ENCODE measurements at places on chromosomes 3 and 15.

- DNase-seq, result no peak
These were observed 200.5 kb downstream of the KLF13 start for GRCh38 chr15:31526916-31527690.

GRCh38 chr15:26382444-26383072, 390.3 kb downstream of the GABRB3 start:
- no peak for DNase-seq

- no peak for DNase-seq
These were observed 464.3 kb upstream of the RGMA start for GRCh38 chr15:93553167-93553935.

- DNase-seq, result no peak
These were observed 440.8 kb downstream of the RAP2B start for GRCh38 chr3:153602801-153603200.

GRCh38 chr15:28890711-28891495, 5.1 kb downstream of the APBA2 start:
- DNase-seq, result no peak

DNA sequence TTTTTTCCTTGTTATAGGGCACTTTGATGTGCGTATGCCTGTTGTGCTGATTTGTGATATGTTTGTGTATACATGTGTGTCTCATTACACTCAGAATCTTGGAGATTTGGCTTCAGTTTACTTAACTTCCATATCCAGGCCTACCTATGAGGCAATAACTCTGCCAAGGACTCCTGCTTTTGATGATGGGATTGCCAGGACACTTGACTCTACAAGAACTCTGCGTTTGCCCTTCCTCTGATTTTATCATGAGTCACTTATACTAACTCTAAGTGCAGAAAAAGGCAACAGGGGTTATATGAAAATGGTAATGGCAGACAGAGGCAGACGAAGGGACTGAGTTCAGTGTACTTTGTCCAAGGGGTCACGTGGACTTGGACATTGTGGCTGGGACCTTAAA, 33.6 kb downstream of the MCTP2 start:
- no peak for DNase-seq

DNA sequence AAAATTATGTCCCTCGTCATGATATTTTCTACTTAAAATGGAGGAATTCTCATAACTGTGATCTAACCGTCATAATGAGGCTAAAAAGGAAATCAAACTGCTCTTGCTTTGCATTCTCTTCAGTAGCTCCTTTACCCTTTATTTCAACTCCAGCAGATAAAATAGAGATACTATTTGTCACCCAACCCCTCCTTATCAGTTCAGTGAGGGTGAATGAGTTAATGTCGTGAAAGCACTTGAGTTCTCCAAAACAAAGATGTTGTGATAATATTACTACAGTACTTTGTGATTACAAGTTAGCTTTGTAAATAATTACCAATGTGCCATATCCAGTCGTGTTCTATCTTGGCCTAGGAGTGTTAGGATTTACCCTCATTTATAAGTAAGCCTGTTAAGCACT, 63.4 kb upstream of the ANKRD28 start:
- no peak for DNase-seq

DNA sequence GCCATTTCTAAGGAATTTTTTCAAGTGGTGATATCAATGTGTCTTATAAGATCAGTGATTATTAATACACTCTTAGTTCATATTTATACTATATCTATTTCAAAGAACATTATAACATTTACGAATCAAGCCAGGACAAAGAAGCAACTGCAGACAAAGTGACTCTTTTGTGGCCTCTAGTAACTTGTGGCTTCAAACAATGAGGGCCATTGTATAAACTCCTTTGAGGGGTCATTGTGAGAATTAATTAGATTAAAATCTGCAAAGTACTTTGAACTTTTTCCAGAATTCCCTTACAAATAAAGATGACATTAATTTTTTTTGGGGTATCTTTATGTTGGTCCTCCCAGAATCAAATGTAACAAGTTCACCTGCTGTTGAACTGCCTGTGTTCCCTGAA, 12.3 kb upstream of the SLC30A4 start:
- no peak for DNase-seq

DNA sequence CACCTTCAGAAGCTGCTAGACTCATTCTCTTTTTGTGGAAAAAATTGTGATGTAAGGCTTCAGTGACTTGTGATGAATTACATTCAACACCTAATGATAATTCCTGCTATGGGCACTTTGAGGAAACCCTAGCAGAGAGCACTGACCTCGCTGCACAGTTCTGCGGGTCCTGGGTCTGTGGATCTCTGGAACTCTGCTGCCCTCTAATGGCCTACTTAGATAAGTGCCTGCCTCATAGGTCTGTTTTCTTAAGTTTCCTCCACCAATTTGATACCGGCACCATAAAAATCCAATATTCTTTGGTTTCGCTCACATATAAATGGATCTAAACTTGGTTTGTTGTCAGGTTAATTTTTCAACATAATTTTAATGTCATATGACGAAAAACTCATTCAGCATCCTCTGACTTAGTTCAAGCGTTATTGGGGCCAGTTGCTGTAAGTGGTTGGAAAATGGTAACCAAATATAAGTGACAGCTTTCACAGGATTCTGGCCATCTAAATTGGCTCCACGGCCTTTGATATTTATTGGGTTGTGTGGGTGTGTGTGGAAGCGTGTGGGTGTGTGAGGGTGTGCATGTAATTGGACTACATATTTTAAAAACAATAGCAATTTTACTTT, 10.4 kb downstream of the SLITRK3 start:
- DNase-seq, result no peak

GRCh38 chr3:183629546-183630301, 5.7 kb upstream of the KLHL24 start:
- DNase-seq, result no peak

DNA sequence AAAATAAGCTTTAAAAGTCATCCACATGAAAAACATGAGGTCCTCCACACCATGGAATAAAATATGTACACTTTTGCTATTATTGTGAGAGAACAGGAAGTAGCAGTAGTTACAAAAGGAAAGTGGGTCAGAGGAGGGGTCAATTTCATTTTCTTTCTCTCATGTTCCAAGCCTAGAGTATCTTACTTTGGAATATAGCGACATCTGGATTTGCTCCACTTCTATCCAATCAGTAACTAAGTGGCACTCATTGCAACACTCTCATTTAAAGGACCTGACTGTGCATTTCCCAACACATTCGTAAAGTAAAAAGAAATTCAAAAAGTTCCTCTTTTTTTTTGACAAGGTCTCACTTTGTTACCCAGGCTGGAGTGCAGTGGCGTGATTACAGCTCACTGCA, 637.3 kb downstream of the TUSC7 start:
- DNase-seq, result no peak

GRCh38 chr3:145900056-145900829, 260.7 kb downstream of the PLOD2 start:
- DNase-seq, result no peak

- DNase-seq, result no peak
These were observed 3.8 kb upstream of the CAMP start for GRCh38 chr3:48219543-48219942.

GRCh38 chr3:160213191-160213590, 12.0 kb upstream of the C3orf80 start:
- no peak for DNase-seq

DNA sequence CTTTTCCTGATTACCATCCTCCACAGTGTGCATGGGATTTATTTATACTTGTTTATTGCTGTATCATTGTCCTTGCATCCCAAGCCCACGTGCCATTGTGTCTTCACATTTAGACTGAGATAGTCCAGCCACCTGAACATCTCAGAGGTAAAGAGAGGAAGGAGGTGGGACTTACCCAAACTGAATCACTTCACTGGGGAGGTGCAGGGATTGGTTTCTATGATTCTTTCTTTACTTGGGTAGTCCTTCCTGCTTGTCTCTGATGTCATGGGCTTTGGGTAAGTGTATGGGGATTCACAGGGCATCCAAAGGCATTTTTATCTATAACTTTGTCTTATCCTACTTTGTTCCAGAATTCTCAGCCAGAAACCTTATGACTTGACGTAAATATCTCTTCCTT, 141.5 kb upstream of the UMPS start:
- DNase-seq, result no peak

GRCh38 chr3:112004669-112005068, 5.9 kb downstream of the TAGLN3 start:
- DNase-seq, result no peak

- DNase-seq, result no peak
These were observed 5.8 kb upstream of the PAQR5 start for GRCh38 chr15:69292826-69293420.

DNA sequence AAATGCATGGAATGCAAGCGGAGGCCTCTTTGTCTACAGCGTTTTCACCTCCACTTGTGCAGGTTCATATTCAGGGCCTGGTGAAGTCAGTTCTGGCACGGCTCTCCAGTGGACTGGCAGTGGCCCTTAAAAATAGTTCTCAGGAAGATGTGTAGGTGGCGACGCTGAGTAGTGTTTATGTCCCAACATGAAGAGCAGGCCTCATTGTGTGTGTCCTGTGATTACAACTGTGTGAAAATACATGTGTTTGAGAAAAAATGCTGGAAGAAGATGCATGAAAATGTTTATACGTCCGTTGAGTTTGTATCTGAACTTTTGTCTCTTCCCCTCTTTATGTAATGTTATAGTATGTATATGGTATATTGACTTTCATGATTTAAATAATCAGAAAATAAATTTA, 7.2 kb downstream of the LIPC start:
- DNase-seq, result no peak

GRCh38 chr3:56673781-56674457, 9.1 kb downstream of the TASOR start:
- no peak for DNase-seq

- DNase-seq, result no peak
These were observed 279.0 kb downstream of the OXSM start for GRCh38 chr3:26068890-26069289.

DNA sequence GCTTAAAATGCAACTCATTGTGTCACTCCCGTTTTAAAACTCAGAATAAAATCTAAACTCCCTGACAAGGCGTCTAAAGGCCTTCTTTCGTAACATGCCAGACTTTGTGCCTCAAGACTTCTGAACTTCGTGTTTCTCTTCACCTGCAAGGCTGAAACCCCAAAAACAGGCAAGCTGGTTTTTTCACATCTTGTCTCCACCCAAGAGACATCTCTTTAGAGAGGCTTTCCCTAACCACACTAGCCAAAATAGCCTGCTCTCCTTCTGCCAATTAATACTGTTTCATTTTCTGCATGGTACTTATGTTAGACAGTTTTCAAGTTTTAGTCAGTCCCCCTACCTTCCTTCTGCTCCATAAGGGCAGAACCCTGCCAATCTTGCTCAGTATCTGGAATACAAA, 41.6 kb downstream of the RAF1 start:
- no peak for DNase-seq

DNA sequence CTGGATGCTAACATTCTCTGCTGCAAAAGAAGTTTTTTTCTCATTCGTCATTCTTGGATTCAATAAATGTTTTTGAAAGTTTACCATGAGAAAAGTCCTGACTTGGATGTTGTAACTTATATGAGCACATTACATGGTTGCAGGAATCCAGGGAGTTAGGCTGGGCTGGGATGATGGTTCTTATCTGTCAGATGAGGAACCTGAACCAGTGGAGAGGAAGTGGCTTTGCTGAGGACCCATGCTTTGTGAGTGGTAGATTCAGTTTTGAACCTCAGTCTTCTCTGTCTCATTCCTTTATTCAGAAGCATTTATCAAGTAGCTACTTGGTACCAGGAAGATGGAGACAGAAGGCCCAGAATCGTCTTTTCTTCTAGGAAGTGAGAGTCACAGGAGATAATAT, 3.7 kb upstream of the GASK1A start:
- DNase-seq, result no peak

GRCh38 chr3:54432975-54433374, 310.6 kb downstream of the CACNA2D3 start:
- DNase-seq, result no peak

- no peak for DNase-seq
These were observed 20.3 kb downstream of the LAMP3 start for GRCh38 chr3:183142199-183142598.

DNA sequence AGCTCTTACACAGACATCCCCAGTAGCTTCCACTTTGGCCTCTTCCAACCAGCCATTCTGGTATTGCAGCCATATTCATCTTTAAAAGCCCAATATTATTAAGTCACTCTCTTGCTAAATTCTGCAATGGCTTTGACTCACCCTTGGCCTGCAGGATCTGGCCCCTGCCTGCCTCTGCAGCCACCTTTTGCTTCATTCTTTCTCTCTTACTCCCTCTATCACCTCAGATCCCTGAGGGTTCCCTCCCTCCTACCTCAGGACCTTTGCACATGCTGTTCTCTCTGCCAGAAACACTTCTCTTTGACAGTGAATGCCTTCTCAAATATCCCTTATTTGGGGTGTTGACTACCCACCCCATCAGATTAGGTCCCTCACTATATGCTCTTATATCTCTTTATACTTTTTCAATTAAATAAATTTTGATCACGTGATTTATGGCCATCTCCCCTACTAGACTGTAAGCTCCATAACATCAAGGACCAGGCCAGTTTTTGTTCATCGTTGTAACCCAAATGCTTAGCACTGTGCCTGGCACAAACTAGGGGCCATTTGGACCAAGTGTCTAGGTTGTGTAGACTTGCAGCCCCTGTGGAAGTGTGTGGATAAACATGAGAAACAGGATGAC, 32.3 kb upstream of the UBE2Q2 start:
- DNase-seq, result no peak

DNA sequence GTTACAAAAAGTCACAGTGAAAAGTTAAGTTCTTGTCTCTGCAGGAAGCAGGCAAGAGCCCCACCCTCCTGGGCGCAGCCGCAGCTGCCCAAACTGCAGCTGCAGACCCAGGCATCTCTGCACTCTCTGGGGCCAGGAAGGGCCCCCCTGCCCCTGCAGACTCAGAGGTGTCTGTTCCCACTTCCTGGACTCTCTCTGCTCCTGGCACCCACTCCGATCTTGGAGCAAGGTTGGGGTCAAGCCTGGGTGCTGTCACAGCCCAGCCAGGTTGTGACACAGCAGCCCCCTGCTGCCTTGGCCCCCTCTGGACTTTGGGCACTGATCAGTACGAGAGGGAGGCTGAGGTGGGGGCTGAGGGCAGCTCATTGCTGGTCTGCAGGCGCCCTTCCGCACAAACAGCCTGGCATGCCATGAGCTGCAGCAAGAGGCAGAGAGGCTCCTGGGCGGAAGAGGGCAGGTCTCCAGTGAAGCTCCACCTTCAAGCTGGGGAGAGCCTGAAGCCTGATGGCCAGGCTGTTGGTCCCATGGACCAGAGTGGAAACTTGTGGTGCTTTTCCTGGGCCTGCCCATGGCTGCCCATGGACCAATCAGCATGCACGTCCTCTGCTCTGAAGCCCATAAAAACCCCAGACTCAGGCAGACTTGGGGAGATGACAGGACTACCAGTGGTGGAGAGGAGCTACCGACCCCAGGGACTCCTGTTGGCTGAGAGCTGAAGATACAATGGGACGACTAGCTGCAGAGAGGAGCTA, 42.9 kb upstream of the LRRFIP2 start:
- DNase-seq, result no peak

- DNase-seq, result no peak
These were observed 223.3 kb downstream of the RAP2B start for GRCh38 chr3:153385343-153385742.

DNA sequence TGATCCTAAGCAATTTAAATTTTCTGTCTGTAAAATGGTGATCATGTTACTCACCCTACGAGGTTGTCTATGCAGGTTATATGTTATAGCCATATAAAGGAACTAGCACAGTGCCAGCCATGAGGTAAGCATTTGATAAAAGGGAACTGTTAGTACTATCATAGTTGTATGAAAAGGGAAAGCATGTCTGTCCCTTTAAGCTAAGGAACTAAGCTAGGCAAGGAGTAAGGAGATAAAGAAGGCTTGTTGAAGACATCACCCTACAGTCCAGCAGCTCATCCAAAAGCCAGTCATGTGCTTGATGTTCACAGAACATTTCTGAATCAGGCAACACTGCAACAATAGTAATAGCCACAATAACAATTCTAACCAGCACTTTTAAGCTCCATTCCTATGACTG, 243.9 kb downstream of the ZBTB20 start:
- DNase-seq, result no peak
